ENCODE measurements at places on chromosomes 3 and 15.

- no peak for DNase-seq
Observed at GRCh38 chr3:113439606-113440005, 1.7 kb downstream of the CFAP44 start.

DNA sequence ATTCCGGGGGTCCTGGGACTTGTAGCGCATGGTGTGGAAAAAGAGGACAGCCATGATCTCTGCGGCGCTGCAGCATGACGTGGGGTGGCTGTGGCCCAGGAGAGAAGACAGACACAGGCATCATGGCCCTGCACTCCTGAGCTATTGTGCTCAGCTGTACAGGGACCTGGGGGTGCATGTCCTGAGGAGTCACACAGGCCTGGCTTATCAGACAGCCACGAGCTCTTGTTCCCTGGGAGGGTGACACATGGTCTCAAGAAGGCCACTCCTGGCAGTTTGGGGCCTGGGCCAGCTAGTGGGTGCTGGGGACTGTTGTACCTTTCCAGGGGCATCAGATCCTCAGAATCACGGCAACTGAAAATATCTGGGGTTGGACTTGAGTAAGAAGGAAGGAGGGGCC lies 13.7 kb downstream of the TKT start:
- DNase-seq, result no peak

DNA sequence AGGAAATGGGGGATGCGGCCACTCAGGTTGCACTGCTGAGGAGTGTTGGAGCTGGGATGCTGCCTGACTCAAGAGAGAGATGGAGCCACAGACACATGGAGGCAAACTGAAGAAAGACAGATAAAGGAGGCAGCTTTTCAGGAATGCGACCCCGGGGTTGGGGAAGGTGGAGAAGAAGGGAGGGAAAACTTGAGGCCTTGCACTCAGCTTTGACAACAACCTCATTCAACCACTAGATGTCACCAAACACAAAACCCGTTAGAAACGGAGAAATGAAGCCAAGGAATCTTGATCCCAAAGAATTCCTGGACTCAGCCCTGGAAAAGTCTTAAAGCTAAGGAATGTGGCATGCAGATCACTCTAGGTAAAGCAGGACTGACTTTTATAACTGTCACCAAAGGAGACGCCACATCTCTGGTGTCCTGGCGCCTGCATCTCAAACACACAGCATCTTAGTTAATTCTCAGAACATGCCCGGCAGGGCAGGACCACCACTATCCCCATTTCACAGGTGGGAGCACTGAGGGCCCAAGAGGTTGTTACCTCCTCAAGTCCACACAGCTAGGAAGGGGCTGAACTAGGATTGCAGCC lies 59.6 kb upstream of the LMCD1 start:
- DNase-seq, result no peak

GRCh38 chr3:27723815-27724458 lies 1.8 kb upstream of the EOMES start:
- no peak for DNase-seq

DNA sequence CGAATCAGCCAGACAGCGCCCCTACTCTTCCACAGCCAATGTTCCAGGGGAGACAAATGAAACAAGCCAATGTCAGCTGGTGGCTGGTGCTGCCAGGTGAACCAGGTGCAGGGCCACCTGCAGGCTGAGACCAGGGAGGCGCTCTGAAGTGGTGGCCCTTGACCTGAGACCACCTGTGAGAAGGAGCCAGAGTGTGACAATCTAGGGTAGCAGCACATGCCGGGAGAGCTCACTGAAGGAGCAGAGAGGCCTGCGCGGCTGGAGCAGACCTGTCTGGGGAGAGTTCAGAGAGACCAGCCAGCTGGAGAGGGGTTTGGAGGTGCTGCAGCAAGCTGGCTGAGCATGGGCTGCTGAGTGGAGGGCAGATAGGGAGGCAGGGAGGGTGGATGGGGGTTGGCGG lies 693 bp upstream of the STAB1 start:
- DNase-seq, result no peak

DNA sequence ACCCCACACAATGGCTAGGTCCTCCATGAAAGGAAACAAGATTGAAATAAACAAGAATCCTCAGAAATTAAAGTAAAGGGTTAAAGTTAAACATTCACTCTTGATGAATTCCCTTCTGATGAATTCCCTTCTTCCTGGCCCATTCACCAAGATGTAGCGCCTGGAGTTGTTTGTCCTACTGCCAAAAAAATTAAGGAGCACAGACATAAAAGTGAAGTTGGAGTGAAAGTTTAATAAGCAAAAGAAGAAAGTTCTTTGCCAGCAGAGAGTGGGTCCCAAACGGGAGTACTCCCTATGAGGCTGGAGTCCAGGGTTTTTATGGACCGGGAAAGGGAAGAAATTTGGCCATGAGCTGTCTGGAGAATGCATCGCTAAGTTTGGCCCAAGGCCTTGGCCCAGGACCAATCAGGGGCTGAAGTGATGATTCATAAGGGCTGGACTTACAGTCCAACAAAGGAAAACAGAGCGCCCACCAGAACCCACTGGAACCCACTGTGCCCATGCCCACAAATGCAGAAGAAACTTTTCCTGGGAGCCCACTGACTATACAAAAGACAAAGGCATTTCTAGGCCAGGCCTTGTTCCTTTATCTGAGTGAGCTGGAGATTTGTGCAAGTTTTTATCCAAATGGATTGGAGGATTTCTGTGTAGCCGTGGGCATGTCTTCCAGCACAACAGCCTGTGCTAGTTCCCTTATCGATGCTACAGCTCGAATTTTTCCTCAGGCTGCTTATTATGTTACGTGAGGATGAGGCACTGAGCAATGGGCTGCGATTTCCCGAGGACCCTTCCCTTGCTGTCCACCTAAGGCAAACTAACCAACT lies 1561.6 kb downstream of the OTOL1 start:
- DNase-seq, result no peak

GRCh38 chr3:3005146-3005744 lies 104.9 kb downstream of the IL5RA start:
- no peak for DNase-seq

DNA sequence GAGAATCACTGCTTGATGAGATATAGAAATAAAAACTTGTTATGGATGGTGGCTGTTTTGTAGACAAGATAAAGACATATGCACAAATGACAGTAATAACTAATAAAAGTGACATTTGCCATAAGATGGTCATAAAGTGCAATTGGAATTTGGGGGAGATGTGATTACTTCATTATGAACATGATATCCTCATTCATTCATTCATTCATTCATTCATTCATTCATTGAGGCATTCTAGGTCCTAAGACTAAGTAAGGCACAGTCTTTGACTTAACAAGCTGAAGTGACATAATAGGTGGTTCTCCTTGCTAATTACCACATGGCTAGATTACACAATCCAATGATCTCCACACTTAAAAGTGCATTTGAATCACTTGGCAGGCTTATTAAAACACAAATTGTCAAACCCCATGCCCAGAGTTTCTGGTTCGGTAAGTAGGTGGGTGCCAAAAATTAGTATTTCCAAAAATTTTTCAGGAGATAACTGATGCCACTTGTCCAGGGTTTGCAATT lies 18.9 kb downstream of the RAP2B start:
- DNase-seq, result no peak

DNA sequence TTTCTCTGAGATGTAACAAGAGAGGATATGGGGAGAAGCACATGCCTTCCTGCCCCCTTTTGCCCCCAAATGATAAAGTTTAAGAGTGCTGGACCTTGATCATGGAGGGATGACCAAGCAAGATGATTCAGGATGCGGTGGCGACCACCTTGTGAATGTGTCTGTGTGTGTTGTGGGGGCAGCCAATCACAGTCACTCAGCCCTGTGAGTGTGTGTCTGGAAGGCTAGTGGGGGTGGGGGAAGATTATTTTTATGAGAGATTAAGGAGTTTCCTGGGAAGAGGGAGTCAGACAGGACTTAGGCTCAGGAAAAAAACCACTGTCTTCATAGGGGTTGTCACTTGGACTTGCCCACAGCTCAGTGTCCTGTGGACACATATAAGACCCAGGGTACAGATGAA lies 57.8 kb upstream of the KY start:
- no peak for DNase-seq
